Retinal pigment epithelial cell (primary cell): ENCODE measurements at places on chromosomes 2 and 18.

DNA sequence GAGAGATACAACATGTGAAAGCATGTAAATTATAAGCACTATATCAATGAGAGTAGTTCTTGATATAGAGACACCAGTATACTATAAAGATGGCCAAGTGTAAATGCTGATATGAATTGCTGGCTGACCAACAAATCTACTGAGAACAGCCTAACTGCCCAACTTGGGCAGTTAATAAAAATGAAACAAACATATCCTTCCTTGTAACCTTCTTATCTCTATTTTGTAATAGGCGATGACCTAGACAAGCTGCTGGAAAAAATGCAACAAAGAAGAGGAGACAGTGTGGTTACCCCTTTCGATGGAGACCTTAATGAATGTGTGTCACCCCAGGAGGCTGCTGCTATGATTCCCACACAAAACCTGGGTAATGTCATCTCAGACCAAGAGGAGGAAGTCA, 148.7 kb downstream of the ESCO1 start:
- no peak for DNase-seq

- no peak for DNase-seq
Observed at GRCh38 chr18:65752625-65753325, 2.0 kb downstream of the CDH7 start.

- no peak for DNase-seq
Observed at GRCh38 chr2:128568106-128568505, 249.4 kb upstream of the HS6ST1 start.

- no peak for DNase-seq
Observed at GRCh38 chr2:128411431-128411830, 92.8 kb upstream of the HS6ST1 start.

DNA sequence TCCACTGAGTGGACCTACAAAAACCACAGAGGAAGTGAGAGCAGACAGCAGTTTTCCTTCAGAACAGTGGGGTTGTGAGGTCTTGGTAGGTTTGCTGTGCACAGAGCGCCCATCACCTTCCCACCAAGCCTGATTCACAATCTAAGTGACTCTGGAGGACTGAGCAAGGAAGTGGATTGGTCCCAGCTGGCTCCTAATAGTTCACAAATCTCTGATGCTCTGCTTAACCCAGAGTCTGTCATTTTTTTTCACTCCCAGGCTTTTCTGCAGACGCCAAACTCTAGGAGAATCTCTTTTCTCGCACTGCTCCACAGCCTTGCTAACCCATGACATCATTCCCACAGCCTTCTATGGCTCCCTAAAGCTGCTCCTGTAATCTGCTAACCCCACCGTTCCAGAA, 280.4 kb downstream of the C1D start:
- DNase-seq = no peak

- no peak for DNase-seq
Observed at GRCh38 chr18:49041435-49042245, 90.9 kb upstream of the SMAD7 start.

DNA sequence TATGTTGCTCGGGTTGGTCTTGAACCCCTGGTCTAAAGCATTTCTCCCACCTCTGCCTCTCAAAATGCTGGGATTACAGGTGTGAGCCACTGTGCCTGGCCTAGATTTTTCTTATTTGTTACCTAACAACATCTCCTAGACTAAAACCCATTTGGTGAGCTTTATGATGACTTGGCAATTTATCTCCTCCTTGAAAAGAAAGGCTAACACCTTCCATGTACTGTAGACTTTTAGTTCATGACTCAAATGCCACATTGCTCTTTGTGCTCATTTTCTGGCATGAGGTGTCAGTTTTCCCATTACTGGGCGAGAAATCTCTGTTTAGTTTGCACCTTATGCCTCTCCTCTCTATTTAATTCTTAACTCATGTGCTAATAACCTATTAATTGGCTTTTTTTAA, 12.3 kb upstream of the SERPINB5 start:
- no peak for DNase-seq

DNA sequence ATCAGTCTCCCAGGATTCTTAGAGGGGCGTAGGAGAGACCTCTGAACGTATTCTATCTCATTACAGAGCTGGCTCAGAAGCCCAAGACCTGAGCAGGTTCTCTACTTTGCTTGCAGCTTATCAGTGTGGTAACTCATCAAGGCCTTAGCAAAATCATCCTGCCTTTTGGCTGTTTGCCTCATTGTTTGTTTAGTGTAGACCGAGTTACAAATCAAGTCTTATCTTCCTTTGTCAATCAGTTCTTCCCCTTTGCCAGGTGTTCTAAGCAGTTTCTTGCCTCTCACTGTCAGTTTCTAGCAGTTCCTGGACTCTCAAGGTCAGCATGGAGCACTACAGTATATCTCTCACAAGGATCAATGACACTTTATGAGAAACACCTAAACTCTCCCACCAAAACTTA, 30.9 kb upstream of the NAB1 start:
- no peak for DNase-seq

- DNase-seq = no peak
Observed at GRCh38 chr2:217290467-217290866, 430.6 kb upstream of the TNP1 start.

GRCh38 chr2:215019521-215020145, 118.8 kb downstream of the ABCA12 start:
- DNase-seq = no peak

- DNase-seq = no peak
Observed at GRCh38 chr2:3864943-3865865, 161.8 kb downstream of the DCDC2C start.

- peak; percentile 79 for DNase-seq
Observed at GRCh38 chr2:197097578-197098366, 171.3 kb upstream of the PGAP1 start.
